ENCODE measurements at places on chromosomes 12 and 14.

- DNase-seq = no peak
These were observed 459 bp downstream of the NUAK1 start for GRCh38 chr12:106138357-106138632.

DNA sequence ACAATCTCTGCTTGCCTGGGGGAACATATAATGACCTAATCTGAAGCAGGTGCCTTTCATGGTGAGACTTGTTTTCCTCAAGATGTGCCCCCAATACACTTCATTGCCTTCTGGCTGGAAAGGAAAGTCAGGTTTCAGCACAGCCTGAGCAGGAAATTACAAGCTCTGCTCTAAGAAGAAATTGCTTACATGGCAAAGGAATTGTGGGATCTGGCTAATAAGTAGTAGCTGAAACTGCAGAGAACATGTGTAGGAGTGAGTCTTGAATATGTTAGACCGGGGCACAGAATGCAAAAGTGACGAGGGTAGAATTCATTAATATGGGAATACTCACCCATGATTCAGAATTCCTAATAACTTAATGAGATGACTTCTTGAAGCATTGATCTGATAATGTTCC is 6.3 kb upstream of the CFAP54 start:
- DNase-seq = no peak

DNA sequence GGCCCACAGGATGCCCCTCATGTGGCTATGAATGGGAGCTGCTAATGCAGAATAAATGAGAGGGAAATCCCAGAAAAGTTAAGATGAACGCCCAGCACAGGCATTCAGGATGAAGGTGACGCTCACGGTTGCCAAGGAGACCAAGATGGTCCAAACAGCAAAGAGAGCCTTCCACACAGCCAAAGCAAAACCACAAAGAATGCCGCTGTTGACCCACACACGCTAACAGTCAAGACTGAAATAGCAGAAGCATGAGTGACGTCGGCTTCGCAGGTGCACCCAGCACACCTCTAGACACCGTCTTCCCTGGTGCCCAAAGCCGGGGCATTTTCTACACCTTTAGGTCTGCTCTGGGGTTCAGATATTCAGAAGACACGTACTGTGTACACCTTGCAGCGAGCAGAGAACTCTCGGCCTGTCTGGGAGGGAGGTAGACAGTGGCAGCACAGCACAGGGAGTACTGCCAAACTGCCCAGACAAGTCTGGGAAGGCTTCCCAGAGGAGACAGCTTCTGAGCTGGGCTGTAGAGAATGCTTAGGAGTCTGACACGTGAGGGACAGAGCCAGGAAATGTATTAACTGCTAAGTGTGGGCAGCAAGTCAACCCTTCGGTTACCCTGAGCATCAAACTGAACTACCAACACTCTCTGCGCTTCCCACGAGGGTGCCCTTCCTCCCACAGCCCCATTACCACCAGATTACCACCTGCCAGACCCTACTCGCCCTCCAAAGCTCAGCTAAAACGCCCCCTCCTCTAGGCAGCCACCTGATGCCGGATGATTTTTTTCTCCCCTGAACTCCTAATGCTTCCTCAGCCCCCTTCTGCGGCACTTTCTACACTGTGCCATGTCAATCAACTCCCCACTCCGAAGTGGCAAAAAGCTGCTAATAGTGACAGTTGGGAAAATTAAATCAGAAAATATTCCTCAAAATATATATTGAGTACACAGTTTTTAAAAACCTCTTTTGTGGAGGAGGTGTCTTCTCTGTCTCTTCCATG is 50.1 kb downstream of the CCDC88C start:
- DNase-seq = no peak

DNA sequence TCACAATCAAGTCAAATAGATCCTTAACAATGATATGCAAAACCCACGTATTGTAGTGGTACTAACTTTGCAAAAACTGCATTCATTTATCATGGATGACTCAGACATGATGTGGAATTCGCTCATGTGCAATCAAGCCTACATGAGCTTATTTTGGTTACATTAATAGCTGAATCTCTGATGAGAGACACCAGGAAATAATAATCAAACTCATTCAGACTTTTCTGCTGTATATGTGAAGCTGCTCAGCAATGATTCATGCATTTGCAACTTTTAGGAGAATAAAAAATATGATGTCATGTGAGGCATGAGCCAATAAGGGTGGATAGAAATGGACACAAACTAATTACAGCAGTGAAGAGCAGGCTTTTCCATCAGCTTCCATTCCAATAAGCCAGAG is 1075.8 kb upstream of the TMEM132C start:
- no peak for DNase-seq

DNA sequence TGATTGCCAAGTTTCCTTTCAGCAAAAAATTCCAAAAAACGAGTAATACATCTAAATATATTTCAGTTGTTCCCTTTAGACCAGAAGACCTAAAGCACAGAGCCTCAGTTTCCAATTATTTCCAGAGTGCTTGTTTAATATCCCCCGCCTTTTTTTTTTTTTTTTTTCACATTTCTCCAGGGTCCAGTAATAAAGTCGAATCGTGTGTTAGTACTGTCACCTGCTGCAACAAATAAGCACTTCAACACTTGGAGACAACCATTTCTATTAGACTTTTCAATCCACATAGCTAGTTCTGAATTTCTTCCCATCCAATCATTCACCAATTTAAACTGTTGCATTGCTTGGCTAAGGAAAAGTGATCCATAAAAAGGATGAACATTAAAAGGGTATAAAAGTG is 13.6 kb downstream of the PDE6H start:
- no peak for DNase-seq

DNA sequence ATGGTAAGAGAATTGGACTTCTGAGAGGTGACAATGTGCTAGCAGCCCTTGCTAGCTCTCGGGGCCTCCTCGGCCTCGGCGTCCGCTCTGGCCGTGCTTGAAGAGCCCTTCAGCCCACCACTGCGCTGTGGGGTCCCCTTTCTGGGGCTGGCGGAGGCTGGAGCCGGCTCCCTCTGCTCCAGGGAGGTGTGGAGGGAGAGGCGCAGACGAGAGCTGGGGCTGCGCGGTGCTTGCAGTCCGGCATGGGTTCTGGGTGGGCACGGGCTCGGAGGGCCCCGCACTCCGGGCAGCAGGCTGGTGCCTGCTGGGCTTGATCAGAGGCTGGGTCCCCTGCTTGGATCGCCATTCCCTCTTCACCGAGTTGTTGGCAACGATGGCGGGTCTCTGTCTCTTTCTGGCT is 226.4 kb upstream of the AMIGO2 start:
- no peak for DNase-seq

DNA sequence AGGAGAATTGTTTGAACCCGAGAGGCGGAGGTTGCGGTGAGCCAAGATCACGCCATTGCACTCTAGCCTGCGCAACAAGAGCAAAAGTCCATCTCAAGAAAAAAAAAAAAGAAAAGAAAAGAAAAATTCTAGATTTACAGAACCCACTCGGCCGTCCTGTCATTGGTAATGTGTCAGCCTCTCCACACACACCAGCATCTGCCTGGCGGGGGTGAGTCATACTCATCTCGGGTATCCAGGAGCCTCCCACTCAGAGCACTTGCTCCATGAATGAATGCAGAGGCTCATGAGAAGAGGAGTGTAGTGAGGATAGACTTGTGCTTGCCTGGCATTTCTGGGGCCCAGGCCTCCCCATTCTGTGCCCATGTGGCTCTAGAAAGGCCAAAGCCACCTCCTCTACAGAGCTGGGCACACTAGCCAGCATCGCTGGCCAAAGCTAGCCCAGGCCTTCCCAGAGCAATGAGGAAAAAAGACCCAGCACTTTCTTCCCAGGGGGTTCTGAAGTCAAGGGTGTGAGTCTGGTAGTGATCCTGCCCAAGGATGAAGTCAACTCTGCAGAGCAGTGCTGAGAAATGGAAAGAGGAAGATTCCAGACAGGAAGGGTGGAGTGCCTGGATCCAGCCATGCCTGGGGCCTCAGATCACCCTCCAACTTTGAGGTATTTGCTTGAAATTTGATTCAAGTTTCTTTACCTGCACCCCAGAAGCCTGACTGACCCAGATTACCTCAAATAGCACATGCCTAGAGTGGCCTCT is 31.2 kb upstream of the KLC1 start:
- no peak for DNase-seq

DNA sequence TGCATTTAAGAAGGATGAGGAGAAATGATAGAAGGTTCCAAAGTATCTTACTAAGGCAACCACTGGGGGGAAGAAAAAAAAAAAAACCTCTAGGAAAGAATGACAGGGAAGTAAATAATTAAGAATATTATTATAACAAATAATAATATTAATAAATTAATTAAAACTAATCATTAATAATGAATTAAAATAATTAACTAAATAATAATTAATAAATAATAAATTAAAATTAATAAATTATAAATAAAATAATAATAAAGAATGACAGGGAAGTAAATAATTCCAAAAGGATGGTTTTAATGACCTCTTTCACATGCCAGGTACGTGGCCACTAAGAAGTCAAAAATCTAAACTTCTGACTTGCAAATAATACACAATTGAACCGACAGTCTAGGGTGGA is 9.9 kb downstream of the DBX2 start:
- DNase-seq = no peak

DNA sequence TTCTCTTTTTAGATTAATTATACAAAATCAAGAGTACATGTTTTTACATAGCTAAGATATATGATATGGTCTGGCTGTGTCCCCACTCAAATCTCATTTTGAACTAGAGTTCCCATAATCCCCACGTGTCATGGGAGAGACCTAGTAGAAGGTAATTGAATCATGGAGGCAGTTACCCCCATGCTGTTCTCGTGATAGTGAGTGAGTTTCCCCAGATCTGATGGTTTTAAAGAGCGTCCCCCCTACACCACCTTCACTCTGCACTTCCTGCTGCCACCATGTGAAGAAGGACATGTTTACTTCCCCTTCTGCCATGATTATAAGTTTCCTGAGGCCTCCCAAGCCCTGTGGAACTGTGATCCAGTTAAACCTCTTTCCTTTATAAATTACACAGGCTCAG is 21.4 kb upstream of the DRAM1 start:
- no peak for DNase-seq

DNA sequence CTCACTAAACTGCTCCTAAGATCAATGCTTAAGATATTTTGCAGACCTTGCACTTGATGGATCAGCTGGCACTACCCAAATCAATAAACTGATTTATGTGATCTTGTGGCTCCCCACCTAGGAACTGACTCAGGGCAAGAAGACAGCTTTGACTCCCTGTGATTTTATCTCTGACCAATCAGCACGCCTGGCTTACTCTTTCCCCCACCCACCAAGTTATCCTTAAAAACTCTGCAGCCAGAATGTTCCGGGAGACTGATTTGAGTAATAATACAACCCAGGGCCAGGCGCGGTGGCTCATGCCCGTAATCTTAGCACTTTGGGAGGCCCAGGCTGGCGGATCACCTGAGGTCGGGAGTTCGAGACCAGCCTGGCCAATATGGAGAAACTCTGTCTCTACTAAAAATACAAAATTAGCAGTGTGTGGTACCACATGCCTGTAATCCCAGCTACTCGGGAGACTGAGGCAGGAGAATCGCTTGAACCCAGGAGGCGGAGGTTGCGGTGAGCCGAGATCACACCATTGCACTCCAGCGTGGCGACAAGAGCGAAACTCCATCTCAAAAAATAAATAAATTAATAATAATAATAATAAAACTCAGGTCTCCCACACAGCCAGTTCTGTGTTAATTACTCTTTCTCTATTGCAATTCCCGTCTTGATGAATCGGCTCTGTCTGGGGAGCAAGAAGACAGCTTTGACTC is 12.0 kb downstream of the MORN3 start:
- no peak for DNase-seq

- no peak for DNase-seq
These were observed 13.2 kb downstream of the NOPCHAP1 start for GRCh38 chr12:104999347-104999685.

- DNase-seq = no peak
These were observed 280.0 kb downstream of the RAD51B start for GRCh38 chr14:68099495-68100045.

GRCh38 chr14:106874350-106874749 is 1348.0 kb downstream of the TMEM121 start:
- no peak for DNase-seq

GRCh38 chr14:74411671-74412070 is 14.3 kb downstream of the SYNDIG1L start:
- no peak for DNase-seq

DNA sequence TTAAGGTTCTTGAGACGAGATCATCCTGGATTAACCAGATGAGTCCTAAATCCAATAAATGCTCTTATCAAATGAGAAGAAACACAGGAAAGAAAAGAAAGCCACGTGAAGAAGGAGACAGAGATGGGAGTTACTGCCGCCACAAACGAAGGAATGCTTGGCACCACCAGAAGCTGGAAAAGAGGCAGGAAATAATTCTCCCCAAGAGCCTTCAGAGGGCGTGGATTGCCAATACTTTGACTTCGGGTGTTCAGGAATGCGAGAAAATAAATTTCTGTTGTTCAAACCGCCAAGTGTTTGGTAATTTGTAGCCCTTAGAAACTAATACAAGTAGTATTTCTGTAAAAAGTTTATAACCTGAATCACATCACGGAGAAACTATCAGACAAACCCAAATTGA is 31.3 kb downstream of the ABCD2 start:
- DNase-seq = no peak

- DNase-seq = no peak
These were observed 3.8 kb downstream of the ERP29 start for GRCh38 chr12:112017041-112017440.

DNA sequence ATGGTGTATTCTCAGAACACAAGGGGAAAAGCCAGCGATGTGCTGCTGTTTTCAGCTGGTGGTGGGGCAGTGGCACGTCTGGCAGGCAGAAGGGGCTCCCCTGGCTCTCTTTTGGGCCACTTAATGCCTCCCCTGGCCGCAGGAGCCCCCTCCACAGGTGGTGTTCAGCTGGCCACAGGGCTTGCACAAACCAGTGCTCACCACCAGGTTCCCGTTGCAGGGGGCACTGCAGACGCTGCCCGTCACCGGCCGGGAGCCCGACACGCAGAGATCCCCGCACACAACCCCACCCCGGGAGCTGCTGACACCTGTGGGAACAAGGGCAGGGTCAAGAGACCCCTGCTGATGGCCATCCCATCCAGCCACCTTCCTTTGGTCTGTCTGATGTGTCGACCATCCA is 6.7 kb downstream of the KRT83 start:
- DNase-seq = no peak

DNA sequence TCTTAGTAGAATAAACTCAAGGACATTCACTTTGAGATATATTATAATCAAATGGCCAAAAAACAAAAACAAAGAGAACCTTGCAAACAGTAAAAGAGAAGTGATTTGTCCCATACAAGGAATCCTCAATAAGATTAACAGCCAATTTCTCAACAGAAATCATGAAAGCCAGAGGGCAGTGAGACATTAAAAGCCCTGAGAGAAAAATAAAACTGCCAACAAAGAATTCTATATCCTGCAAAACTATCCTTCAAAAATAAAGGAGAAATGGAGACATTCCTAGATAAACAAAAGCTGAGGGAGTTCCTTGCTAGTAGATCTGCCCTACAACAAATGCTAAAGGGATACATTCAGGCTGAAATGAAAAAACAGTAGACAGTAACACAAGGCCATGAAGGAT is 78.1 kb downstream of the CMKLR1 start:
- no peak for DNase-seq

Measured in stimulated activated CD8-positive, alpha-beta memory T cell treated with anti-CD3 and anti-CD28 coated beads, Interleukin-4, amount 100 ng/mL, for 1 hour (primary cell).